ENCODE measurements at places on chromosomes 2 and 18.
A peak's percentile ranks its signal among the peaks of the same experiment; 100 is the strongest.

DNA sequence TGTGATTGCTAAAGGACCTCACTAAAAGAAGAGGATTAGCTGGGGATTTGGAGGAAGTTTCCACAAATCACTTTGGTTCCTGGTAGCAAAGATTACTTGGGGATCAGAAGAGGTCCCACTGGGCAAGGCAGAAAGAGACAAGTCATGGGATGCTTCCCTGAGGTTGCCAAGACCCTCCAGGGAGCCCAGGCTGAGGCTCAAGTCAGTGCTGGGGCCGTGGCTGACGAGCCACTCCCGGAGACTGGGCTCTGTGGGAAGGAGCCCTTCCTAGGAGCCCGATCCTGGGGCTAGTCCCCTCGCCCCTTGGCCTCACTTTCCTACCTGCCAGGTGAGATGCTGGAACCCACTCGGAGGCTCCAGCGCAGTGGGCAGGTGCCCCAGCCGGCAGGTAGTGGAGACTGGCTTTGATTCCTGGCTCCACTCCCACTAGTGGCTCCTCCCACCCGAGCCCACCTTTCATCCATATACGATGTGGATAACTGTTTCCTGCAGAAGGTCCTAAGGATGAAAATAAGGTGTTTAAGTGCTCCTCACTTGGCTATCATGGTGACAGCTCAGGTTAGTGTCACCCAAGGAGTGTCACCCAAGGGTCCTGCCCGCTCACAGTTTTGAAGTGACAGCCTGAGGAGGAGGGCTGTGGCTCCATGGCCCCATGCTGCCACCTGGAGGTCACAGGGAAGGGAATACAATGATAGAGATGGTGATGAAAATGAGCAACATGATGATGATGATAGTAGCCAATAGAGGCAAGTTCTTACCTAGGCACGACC lies 100.5 kb downstream of the CAPN13 start:
- DNase-seq = peak; percentile 21

GRCh38 chr2:9401059-9401547 lies 22.2 kb downstream of the ITGB1BP1 start:
- DNase-seq = no peak

DNA sequence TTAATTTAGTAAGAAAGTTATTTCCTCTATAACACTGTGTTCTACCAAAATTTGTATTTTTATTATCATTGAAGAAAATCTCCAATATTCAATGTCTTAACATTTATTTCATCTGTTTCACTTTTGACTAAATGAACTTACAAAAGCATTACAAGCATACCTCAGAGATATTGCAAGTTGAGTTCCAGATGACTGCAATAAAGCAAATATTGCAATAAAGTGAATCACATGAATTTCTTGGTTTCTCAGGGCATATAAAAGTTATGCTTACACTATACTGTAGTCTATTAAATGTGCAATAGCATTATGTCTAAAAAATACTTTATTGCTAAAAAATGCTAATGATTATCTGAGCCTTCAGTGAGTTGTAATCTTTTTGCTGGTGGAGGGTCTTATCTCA lies 78.3 kb downstream of the TTC32 start:
- no peak for DNase-seq

- DNase-seq = no peak
Measured at GRCh38 chr2:101466426-101466825, 8.5 kb downstream of the RFX8 start.

- DNase-seq = no peak
Measured at GRCh38 chr2:177399376-177399775, 6.8 kb downstream of the AGPS start.

DNA sequence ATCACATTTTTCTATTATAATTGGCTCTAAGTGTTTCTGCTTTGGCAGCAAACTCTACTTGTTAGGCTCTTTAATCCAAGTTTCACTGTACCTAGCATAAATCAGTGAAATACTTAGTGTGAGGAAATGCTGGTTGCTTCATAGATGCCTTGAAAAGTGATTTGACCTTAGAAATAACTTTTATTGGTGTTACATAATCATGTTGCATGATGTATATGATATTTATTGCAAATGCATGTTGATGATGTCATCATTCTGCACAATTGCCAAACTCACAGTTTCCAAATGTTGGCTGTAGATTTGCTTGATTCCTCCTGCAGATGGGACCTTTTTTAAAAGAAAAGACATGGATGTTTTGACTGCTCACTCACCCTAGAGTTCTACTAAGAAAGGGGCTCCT lies 137.6 kb upstream of the BCL2L11 start:
- no peak for DNase-seq

DNA sequence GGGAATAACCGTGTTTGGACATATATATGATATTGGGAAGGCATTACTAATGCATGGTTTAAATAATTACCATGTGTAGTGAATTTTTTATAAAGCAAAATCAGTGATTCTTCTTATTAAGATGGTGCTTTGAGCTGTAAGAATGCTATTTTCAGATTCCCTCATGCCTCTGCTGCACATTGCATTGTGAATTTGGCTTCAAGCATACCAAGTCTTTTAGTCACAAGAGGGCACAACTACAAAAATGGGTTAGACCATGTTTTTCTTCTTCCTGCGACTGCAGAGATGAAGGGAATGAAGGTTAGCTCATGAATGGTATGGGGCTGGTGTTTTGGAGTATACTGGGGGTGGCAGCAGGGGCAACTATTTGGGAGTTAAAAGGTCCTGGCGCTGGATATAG lies 320.1 kb downstream of the SLC4A3 start:
- DNase-seq = no peak

- no peak for DNase-seq
Measured at GRCh38 chr2:5495586-5495985, 196.6 kb upstream of the SOX11 start.

DNA sequence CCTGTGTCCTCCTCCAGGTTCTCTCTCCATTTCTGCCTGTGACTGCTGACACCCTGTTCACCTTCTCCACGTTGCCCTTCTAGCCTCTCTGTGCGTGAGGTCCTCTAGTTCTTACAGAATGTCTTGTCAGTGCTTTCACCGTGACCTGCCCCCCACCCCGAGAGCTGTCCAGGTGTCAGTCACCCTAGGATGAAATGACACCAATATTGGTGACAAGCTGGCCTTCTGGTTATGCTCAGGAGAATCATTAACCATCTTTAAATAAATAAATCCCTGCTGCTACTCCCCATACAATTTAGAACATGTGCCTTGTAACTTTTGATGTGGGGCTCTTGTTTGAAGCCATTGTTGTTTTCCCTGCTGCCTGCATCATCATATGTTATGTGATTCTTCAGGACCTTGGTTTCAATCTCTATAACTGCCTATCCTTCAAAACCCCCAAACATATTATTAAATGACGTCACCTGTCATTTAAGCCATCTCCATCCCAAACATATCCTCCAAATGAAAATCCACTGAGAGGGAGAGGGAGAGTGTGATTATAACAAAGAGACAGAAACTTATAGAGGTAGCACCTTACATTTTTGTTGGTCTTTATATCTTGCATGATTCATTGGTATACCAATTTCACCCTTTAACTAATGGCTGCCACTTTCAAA lies 496.3 kb downstream of the PARD3B start:
- DNase-seq = no peak

- no peak for DNase-seq
Measured at GRCh38 chr2:150153646-150154307, 333.7 kb downstream of the RND3 start.

GRCh38 chr2:63035169-63035568 lies 15.5 kb upstream of the OTX1 start:
- DNase-seq = no peak

DNA sequence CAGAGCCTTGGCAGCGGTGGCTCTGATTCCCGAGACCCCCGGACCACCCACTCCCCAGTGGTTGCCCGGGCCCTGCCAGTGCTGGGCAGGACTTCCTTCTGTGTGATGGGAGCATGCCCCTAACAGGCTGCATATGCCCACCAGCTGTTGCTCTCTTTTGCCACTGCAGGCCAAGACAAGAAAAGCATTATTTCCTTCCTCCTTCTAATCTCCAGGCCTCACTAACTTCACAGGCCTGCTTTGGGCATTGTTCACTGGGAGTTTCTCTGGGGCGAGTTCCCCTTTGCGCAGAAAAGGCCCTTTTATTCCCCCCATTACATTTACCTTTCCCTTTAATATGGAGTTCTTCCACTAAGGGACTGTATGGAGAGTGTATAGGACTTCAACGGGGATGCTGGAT lies 249.1 kb upstream of the SIX2 start:
- DNase-seq = no peak

DNA sequence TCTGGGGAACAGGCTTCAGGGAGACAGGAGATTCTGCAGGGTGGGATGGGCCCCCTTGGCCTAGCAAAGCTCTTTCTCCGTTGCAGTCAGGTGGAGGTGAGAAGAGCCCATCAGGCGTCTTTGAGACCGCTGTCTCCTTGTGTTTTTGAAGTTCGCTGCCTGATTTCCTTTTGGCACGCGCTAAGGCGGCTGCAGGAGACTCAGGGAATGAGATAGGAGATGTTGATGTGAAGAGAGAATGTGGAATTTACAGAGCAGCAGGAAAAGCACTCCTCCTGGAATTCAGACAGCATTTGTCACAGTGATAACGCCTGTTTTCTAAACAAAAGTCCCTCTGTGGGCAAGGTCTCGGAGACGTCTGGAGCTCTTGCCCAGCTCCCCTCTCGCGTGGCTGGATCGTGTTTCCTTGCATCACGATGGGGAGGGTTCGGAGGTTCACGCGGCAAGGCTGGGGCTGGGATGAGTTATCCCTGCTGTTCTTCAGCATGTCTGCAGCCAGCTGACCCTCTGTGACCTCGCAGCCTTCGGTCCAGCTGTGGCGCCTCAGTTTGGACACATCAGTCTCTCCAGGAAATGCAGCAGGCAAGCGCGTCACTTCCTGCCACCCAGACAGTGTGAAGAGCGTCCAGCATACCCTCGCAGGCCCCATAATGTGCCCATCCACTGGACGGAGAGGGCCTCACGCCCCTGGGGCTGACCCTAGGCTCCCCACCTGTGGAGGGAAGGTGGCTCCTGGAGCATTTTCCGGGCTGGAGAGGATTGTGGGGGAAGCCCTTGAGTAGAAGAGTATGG lies 30.2 kb downstream of the GLI2 start:
- DNase-seq = no peak

GRCh38 chr18:57461652-57462269 lies 26.6 kb downstream of the ONECUT2 start:
- DNase-seq = no peak

DNA sequence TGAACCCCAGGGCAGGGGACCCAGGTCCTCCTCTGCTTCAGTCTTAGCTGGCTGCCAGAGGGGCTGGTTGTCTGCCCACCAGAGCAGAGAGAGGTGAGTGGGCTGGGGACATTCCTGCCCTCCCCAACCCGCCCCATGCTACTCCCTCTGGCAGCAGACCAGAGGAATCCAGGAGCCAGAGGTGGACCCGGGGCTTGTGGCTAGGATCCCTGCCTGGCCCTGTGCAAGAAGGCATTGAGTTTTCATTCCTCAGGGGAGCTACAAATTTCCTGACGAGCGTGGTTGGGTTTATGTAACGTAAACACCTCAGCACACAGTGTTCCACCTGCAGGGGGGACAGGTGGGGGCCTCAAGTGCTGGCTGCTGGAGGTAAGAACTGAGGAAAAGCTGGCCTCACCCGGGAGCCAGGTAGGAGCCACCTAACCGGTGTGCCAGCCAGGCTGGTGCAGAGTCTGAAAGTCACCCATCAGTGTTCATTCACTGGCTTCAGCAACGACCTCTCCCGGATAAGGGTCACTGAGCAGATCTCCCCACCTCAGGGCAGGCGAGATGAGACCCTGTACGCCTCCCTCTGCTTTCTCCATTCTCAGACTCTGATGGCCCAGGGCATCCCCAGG lies 246.8 kb downstream of the DYSF start:
- DNase-seq = no peak

DNA sequence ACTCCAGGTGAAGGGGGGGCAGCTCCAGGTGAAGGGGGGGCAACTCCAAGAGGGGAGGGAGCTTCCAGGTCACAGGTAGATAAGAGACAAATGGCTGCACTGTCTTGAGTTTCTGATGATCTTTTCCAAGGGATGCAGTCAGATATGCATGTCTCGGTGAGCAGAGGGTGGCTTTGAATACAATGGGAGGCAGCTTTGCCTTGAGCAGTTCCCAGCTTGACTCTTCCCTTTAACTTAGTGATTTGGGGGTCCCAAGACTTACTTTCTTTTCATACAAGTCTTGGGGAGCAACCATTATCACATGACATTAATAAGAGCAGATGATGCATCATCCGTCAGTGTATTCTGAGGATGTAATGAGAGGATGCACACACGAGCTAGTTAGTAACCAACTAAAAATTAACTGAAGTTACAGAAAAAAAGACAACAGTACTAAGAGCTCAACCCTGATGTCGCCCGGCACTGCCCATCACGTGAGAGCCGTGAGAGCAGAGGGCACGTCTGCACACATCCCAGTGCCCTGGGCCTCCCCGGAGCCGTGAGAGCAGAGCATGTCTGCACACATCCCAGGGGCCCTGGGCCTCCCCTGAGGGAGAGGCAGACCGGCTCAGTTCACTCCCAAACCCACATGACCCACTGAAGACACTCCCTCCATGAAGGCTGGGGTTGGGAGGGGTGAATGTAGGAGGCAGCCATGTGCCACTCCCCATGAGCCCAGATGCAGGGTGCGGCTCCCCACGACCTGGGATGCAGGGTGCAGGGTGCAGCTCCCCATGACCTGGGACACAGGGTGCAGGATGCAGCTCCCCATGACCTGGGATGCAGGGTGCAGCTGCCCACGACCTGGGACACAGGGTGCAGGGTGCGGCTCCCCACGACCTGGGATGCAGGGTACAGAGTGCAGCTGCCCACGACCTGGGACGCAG lies 39.4 kb downstream of the PXDN start:
- DNase-seq = no peak

DNA sequence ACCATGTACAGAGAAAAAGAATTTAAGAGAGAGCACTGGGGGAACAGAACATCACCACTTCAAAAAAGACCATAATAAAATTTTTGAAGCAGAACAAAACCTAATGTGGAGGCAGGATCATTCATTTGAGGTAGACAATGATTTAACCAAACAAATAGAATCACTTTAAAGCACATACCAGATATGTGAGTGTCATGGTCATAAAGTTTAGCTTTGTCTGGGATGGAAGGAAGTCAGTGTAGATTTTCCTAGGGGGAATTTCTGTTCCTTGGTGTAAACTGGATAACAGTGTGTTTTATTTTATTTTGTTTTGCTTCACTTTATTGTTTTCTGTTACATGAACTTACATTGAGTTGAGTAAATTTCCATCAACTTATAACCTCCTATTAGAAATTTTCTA lies 120.8 kb downstream of the CRIM1 start:
- DNase-seq = no peak

GRCh38 chr2:138359532-138359931 lies 142.0 kb upstream of the SPOPL start:
- no peak for DNase-seq

DNA sequence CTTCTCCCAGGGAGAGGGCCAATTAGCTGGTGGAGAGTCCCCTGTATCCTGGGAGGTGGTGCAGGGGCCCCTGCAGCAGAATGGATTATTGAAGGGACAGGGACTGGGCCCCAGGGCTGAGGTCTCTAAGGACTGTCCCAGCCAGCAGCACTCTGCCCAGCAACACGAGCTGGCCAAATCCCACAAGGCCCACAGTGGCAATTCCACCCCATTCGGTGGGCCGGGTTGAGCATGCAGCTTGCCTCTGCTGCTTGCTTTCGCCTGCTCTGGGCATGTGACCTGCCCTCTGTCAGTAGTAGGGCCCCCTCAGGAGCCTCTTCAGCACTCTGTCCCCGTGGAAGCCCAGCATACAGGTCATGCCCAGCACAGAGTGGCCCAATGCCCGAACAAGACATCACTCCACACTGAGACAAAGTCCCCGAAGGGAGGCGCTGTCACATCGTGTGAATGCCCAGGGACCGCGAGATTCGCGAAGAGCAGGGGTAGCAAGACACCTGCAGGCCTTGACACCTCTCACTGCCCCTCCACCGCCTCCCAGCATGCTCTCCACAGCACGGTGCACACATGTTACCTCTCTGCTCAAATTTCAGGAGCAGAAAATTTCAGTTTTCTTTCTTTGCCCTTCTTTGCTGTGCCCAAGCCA lies 65.4 kb downstream of the CRACDL start:
- no peak for DNase-seq

Data from CMK (cell line).